ENCODE measurements at places on chromosomes 1 and 21.

GRCh38 chr1:167252986-167253385 is 32.3 kb downstream of the POU2F1 start:
- DNase-seq: no peak

DNA sequence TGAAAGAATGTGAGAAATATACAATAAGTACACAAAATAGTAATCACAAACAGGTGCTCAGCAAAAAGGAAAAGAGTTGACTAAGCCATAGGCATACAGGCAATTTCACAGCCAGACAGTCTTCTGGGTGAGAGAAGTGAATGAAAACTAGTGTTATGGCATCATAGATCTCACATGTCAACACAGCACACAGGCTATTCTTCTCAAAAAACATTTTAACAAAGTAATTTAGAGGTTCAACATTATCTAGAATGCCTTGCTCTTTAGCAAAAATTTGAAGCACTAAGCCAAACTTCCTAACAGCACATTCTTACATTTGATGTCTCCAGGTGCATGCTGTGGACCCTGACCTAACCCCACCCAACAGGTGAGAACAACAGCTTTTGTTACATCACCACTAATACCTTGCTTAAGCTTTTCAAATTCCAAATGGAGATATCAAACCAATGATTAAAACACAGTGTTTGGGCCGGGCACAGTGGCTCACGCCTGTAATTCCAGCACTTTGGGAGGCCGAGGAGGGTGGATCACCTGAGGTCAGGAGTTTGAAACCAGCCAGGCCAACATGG is 30.5 kb downstream of the OTUD7B start:
- no peak for DNase-seq

GRCh38 chr1:244102468-244102867 is 51.4 kb downstream of the ZBTB18 start:
- DNase-seq: no peak

DNA sequence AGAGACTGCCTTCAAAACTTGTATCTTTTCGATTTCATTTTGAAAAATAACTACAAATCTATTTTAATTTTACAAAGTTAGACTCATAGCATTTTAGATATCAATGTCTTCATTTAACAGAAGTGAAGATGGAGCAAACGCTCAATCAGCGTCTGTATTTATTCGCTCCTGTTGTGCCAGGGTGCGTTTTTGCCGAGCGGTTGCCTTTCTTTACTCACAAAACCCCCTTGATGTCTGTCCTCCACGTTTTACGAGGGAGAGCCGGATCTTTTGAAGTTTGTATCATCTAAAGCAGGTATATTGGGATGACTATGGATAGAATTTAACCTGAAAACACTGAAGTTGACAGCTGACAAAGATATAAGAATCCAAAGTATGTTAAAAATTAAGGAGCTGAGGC is 44.6 kb downstream of the MRPL39 start:
- DNase-seq: no peak
